Stimulated activated CD8-positive, alpha-beta memory T cell treated with anti-CD3 and anti-CD28 coated beads, Interleukin-4, amount 100 ng/mL, for 1 hour (primary cell): ENCODE measurements at places on chromosomes 2 and 18.

DNA sequence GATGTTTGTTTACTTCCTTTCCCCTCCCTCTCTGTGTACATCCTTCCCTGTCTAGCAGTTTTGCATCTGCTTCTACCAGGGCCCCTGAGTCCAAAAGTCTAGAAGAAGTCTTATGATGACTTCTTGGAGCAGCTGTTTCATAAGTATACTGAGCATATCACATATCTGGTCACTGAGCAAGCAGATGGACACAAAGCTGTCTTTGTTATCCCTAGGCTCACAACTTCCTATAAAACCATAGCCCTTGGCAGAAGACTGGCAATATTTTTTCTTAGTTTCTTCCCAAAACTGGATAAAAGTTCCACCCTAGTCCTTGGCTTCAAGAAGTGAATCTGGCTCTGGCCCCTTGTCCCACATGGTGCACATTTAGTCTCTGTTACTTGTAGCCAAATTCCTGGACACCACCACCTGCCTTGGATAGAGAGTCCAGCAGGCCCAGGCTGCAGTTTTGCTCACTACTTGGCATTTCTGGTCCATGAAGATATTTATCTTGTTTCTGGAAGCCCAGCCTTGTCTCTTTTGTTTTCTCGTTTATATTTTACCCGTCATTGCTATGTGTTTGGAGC, 22.5 kb downstream of the THOC1 start:
- DNase-seq, result no peak

DNA sequence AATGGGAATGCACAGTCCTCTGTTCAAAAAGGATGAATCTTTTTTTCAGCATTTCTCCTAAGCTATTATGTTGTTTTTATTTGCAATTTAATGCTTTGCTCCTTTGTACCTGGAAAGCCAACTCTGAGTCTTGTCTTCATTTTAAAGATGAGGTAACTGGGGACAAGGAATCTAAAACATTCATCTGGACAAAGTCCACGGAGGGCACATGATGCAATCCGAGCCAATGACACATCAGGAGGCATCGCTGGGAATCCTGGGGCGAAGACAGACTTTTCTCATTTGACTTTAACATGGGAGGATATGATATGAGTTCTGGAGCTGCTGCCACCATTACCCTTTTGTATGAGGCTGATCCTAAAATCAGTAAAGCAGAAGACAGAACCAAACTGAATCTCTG, 116.5 kb upstream of the REG3G start:
- no peak for DNase-seq

- no peak for DNase-seq
These were observed 129.9 kb upstream of the KLHL14 start for GRCh38 chr18:32902568-32903330.

DNA sequence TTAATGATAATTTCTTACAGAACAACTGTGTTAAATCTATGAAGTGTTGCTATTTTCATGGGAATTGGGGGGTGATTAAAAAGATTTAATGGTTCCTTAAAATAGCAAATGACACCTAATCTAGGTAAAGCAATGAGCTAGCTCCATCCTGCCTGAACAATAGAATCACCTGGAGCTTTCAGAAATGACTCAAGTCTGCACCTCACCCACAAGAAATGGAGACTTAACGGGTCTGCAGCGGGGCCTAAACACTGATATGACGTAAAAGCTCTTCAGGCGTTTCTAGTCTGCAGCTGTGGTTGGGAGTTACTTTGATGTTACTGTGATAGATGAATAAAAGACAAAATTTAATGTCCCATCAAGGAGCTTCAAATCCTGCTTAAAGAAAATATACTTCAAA, 328.2 kb downstream of the RND3 start:
- DNase-seq, result no peak

GRCh38 chr2:189818249-189819038, 34.2 kb downstream of the PMS1 start:
- no peak for DNase-seq

DNA sequence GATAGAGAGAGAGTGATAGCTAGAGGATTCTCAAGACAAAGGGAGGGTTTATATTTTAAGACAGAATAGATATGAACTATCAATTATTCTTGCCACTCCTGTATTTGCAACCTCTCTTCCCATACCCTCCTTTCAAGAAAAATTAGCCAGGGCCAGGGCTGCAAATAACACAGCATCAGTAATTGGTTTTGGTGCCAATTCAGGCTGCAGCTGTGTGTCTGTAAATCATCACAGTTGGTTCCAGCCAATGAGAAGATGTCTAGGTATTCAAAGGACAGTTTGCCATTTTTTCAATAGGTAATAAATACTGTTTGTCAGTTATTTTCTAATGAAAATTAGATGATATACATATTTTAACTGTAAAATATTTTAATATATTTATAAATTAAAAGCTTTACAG, 73.5 kb downstream of the WDPCP start:
- no peak for DNase-seq

- no peak for DNase-seq
These were observed 102.5 kb downstream of the BARD1 start for GRCh38 chr2:214706986-214707385.
